ENCODE measurements at places on chromosomes 5 and 9.

DNA sequence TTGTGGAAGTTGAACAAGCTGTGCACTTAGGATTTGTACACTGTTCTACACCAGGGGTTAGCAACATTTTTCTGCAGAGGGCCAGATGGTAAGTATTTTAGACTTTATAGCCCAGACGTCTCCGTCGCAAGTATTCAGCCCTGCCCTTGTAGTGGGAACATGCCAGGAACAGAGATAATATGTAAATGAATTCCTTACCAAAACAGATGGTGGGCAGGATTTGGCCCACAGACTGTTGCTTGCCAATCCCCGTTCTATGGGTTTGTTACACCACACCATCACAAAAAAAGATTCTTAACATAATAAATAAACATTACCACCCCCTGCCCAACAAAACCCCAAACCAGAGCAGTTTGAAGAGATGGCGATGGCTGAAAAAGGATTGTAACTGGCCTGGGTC lies 74.3 kb downstream of the AMBP start:
- DNase-seq, result no peak

- no peak for DNase-seq
These were observed 205.9 kb downstream of the EFNA5 start for GRCh38 chr5:107464876-107465275.

DNA sequence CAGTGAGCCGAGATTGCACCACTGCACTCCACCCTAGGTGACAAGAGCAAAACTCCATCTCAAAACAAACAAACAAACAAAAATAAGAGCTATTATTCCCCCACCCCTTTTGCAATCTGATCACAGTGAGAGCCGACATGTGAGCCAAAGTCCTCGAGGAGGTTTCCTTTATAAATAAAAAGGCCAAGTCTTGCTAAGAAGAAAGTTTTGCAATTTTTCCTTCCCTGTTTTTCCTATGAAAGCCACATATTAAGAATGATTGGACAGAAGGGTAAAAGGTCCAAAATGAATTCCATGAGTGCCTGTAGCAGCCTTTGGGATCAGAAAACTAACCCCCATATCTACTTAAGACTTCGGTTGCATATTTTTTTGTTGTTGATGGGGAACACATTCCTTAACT lies 179.7 kb downstream of the TSSK1B start:
- no peak for DNase-seq

GRCh38 chr5:16578474-16578883 lies 38.3 kb downstream of the RETREG1 start:
- DNase-seq, result no peak

DNA sequence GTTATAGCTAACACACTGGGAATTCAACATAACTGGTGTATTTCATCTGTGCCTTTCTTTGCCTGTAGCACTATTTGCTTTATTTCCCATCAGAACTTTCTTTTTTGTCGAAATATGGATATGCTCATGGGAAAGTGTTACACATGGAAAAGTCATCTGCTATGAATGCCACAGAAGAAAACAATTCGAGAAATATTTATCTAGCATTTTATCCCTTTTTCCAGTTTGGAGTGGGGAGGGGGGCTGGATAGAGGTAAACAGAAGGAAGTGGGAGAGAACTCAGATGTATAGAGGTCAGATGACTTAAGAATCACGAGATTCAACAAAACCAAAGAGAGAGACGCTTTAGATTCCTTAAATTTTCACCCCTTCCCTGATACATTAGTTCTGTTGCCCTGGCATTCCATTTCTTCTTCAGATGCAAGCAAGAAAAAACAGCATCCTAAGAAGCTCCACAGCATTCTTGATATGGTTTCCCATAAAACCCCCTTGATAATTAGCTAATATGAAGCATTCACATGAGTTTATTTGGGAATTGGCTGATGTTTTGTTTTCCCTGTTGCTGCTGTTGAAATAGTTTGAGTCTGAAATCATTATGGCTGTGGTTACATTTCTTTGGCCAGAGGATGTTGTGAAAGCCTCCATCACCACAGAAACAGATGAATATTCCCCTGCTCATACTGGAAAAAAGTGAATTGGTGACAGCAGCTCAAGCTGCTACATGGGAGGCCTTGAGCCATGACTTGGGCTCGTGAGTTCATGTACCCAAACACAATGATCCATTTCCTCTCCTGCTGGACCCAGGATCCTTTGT lies 335.8 kb upstream of the DAB2 start:
- no peak for DNase-seq

GRCh38 chr5:55101556-55102276 lies 730 bp upstream of the GZMA start:
- DNase-seq, result no peak

DNA sequence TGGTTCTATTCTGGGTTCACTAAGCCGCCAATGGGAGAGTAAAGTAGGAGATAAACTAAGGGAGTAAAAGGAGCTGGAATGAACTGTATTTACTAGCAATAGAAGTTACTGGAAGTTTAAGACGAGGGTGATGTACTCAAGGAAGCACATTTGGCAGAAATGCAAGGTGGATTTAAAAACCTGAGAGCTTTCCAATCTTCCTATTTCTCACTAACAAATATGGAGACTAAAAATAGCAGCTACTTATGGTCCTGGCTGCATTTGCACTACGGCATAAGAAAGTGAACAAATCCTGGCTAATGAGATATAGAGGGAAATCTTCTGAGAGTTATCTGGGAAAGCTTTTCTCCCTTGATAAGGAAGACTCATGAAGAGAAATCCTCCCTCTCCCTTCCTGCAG lies 153.4 kb downstream of the TMEM161B start:
- no peak for DNase-seq

DNA sequence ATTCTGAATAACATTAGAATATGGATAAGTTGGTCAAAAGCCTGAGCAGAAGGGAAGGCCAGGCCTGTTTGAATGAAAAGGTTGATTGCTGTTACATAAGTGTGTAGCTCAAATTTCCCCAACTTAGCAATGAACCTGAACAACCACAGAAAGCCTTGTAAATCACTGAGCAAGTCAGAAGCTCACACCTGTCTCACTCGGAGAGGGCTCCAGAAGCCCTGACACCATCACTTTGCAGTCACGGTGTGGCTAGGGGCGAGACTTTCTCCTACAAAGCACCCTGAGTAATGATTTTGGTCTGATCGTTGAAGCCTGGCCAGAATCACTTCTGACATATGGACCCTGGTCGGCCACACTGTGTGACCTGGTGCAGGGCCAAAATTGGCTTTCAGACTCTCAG lies 62.0 kb downstream of the MTX3 start:
- no peak for DNase-seq

GRCh38 chr5:28961816-28962215 lies 1923.4 kb upstream of the CDH9 start:
- no peak for DNase-seq

DNA sequence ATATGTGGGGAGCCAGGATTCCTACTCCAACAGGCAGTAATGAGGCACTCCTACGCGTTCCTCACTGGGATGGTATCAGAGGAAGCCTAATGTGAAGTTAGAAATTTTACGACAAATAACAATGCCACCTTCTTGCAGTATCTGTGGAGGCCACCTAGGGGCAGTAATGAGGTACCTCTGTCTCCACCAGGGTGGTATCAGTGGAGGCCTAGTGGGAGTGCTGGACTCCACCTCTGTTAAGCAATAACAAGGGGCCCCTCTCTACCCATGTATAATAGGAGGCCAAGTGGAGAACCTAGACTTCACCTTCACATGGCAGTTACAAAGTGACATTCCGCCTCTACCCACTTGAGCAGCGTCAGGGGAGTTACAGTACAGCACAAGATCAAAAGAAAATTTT lies 147.9 kb downstream of the PLPPR1 start:
- DNase-seq, result no peak

GRCh38 chr9:125608489-125609224 lies 98.4 kb downstream of the MAPKAP1 start:
- no peak for DNase-seq

GRCh38 chr9:87880116-87880515 lies 2.6 kb upstream of the SPATA31E1 start:
- DNase-seq, result no peak

- no peak for DNase-seq
These were observed 527.7 kb upstream of the SGCD start for GRCh38 chr5:155799308-155799707.

DNA sequence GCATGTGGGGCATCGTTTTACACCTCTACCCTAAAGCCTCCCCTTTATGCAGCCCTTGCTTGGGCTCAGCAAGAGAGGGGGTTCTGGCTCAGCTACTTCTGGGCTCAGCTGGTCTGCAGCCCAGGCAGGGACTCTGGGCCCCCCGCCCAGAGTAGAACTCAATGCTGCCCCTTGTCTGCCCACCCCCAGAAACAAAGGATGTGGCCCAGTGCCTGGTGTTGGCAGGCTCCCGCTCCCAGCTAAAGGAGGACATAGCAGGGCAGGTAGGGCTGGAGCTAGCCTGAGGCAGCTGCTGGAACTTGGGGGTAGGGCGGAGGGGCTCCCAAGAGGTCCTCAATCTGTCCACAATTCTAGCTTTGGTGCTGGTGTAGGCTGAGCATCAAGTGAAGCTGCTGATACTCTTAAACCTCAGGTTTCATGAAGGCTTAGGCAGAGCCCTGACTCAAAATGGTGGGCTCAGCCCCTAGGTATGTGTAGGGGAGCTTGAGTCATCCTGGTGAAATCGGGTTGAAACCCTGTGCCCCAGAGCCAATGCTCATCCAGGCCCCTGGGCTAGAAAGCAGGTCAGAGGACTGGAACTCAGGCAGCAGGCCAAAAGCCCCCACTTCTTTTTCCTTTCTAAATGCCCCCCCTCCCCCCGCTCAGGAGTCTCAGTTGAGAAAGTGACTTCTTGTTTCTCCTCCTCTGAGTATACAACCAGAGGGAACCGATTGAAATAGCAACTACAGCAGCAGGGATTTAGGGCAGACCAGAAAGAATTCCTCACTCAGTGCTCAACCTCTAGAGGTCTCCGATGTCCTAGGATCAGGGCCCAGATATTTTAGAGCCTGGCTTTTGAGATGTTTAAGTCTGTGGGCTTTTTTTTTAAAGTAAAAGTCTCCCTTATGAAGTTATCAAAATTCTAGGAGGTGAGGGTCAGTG lies 11.4 kb downstream of the PSD2 start:
- no peak for DNase-seq

DNA sequence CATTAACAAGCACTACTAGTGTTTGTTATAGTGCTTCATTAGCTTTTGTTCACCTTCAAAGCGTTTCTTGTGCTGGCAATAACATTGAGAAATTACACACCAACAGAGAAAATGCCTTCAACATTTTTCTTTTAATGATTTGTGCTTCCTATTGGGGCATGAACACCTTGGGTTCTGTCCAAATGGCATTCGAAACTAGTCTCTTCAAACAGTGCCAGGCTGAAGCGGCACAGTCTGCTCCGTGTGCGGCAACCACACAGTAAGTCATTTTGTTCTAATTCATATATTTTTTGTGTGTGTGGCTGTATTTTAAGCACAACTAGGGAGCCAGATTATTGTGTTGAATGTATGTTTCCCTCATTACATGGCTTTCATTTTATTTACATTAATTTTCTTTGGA lies 414.7 kb upstream of the SGCD start:
- no peak for DNase-seq

DNA sequence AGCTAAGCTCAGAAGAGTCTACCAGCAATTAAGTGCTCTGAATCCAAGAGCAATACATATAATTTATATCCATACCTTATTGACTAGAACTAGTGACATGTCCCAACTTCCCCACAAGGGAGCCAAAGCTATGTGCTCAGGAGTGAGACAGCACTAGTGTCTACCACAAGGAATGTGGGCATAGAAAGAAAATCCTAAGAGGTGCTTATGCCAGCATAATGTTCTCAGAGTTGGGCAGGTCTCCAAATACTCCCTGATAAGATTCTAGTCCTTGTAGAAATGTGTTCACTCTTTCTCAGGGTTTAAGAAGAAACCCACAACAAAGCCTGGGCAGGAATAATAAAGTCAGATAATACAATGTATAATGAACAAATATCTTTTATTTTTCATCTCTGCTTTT lies 275.1 kb downstream of the BRINP1 start:
- no peak for DNase-seq

GRCh38 chr5:122286541-122286940 lies 25.5 kb upstream of the SNCAIP start:
- DNase-seq, result no peak

GRCh38 chr9:114046237-114046755 lies 31.8 kb downstream of the AMBP start:
- no peak for DNase-seq

DNA sequence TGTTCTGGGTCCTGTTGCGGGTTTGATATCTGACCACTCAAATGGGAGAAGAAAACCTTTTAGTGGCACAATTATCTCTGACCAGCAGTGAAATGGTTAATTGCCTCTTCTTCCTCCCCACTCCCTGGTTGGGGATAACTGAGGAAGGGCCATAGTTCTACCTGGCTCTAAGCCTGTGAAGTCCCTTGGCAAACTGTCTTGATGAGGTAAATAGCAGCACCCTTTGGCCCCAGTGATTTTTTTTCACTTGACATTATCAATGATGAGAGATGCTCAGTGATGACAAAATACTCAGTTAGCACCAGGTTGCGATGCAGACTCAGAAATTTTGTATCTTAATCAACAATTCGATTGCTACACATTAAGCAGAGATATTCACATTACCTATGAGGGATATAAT lies 515.7 kb downstream of the PSAT1 start:
- no peak for DNase-seq

DNA sequence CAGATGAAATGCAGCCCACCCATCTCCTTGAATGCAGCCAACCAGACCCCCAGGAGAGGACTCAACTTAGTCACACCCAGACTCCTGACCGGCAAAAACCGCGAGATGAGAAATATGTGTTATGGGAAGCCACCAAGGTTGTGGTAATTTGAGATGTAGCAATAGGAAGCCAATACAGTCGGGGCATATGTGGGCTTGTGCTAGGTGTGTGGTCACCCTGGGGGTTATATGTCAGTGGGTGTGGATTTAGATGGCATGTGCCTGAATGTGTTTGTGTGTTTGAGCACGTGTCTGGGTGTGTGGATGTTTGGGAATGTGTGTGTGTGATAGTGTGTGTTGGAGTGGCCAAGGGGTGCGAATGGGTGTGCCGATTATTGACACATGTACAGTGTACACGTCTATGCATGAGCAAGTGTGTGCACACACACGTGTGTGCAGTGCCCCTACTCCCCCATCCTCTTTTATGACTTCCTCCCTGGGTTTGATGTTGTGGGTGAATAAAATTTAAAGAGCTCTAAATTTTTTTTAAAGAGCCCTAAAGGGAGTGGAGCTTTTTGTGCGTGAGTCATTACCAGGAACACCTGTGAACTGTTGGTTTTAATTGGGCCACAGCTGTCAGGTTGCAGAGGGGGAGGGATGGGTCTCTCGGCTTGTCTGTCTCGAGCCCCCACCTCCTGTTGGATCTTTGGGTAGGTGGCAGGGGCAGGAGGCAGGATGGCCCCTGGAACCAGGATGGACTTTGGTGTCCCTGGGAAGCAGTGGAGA lies 86.8 kb downstream of the LHX2 start:
- DNase-seq, result no peak

DNA sequence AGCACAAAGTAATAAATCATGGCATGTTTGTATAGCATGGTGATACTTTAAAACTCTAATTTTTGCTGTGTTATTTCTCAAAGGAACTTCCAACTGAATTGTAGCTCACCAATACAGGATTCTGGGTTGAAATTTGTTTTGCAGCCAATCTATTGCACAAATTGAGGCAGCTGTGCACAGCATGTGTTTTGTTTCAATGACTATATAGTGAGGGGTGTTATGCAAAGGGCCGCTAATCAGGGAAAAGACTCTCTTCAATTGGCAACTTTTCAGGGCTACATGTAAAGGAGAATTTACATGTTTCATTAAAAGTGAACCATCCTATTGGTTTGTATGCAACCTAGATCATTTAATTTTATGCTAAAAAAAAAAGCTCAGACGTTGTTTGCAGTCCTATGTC lies 44.6 kb downstream of the PLPPR1 start:
- no peak for DNase-seq
